ENCODE measurements at places on chromosomes 16 and 17. TPM values are rescaled to one million over a fixed set of nuclear protein-coding genes. Genes with fewer than 3 reads are reported as not detected.

DNA sequence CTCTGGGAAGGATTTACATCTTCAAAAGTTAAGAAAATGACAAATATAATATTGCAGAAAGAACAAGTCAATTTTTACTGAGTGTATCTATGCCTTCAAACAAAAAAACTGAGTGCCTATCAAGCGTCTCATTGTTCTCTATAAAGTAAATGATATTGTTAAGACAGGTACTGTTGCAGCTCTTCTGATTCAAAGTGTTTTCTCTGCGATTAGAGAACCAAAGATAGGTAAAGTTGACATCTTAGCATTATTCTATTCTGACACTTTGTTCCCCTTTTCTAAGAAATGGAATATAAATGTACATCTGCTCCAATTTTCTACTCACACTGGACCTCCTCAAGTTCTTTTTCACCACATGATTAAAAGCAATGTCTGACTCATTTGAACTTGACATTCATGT lies 1317.7 kb downstream of the CDH11 start:
- no peak for DNase-seq

GRCh38 chr17:58110012-58110411 lies 26.8 kb downstream of the DYNLL2 start:
- no peak for DNase-seq

DNA sequence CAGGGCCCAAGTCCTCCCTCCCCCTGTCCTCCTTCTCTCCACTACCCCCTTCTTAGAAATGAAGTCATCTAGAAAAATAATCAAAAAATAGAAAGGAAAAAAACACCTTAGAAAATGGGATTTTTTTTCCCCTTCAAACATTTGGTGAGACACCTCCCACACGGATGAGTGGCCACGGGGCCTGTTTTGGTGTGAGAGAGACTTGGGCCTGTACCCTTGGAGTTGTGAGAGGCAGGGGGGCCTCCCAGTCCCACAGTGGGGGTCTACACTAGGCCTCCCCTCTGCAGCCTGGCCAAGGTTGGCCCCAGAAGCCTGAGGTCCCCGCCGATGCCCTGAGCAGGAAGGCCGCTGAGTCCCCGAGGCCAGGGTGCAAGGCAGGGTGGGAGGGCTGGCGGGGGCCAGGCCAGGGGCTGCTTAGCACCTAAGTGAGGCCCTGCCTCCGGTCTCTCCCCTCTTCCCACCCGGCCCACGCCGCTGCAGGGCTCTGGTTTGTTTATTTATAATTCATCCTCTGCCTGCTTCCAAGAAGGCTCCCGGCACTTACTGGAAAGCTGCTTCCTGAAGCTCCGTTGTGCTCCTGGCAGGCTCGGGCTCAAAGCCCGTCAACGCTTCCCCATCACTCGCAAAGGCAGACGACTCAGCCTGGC lies 26.4 kb downstream of the NPTX1 start:
- DNase-seq: no peak

- no peak for DNase-seq
Observed at GRCh38 chr17:5553479-5553878, 30.8 kb downstream of the NLRP1 start.

Gene SBK1
- not detected for total RNA-seq

DNA sequence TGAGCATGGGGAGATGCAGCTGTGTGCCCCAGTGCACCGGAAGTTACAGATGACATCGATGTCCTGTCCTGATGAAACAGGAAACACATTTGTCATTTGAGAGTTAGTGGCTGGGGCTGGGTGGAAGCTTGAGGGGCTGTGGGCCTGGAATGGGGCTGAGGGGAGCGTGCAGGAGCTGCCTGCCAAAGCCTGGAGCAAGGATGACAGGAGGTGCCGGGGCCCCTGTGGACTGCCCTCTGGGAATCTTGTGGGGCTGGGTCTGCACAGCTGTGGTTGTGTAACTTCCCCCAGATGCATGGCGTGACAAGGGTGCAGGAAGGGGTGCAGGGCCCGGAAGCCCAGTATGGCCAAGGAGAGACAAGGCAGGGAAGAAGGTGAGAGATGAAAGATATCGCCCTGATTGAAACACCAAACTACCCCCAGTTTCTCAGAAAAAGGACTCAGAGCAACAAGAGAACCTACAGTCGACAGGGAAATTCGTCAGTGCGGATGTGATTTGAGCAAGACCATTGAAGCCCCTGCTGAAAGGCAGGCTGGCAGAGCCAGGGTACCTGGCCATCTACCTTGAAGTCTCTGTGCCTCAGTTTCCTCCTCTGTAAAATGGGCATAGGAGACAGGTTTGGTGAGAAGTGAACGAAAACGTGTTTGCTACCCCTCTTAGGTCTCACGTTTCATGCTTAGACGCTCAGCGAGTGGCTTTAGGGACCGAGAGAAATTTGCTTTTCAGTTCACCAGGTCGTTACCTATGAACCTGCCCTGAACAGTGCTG lies 8.8 kb downstream of the MMP25 start:
- DNase-seq: no peak

DNA sequence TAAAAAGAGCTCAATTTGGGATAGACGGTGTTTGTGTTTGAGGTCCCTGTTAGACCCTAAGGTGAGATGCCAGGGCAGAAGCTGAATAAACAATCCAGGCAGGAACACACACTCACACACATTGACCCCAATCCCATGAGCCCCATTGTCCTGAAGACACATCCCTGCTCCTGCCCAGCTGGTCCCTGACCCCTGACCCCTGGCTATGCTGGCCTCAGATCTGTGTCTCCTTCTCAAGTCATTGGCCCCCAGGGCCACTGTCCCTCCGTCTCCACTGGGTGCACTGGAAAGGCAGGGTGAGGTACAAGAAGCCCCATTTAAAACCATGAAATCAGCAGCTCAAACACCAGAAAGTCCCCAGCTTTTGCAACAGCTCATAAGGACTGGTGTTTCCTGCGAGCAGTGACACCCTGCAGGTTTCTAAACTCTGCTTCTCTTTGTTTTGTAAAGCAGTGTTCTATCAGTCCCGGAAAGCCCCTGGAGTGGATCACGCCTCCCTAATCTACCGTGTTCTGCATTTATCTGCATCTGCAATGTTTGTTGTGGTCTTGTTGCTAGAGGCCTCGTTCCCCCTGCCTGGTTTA lies 18.0 kb upstream of the ASGR2 start:
- no peak for DNase-seq

GRCh38 chr17:56679115-56679776 lies 85.7 kb downstream of the NOG start:
- peak; percentile 28 for DNase-seq

Gene SDR42E2
- not detected for total RNA-seq

DNA sequence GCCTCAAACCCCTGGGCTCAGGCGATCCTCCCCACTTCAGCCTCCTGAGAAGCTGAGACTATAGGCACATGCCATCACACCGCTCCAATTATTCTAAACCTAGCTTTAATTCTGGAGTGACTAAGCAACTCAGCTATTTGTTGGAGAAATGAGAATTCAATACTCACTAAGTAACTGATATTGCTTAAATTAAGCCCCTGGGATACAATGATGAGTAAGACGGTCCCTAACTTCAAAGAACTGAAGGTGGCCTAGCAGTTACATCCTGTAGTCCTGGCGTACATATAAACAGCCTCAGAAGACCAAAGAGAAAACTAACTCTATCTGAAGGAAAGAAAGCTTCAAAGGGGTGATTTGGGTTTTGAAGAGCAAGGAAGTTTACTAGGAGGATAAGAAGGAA lies 25.0 kb downstream of the XPO6 start:
- peak; percentile 55 for DNase-seq

- DNase-seq: no peak
Observed at GRCh38 chr16:60636117-60636516, 1400.1 kb downstream of the CDH8 start.

DNA sequence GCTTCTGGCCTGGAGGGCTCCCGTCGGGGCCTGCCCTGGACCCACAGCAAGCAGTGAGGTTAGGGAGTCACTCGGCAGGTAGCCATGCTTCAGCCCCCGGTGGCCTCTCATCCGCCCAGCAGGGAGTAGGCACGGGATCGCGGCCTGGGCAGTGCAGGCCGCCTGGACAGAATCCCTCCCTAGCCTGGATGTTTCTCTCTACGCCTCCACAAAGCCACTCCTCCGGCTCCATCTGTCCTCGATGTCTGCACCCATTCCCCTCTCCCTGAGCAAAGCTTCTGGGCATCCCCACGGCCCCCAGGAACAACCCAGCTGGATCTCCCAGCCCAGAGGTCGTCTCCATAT lies 145.2 kb downstream of the RBFOX3 start:
- DNase-seq: no peak

Gene LGALS9B
- not detected for total RNA-seq

GRCh38 chr17:214881-215331 lies 33.5 kb upstream of the DOC2B start:
- DNase-seq: no peak

Gene TSNAXIP1
- 1.1 TPM for total RNA-seq

Gene HCRT
- total RNA-seq: not detected

Gene SEPTIN12
- total RNA-seq: not detected

- no peak for DNase-seq
Observed at GRCh38 chr17:32875923-32876416, 954 bp downstream of the MYO1D start.

Gene NOG
- total RNA-seq: 21.2 TPM

DNA sequence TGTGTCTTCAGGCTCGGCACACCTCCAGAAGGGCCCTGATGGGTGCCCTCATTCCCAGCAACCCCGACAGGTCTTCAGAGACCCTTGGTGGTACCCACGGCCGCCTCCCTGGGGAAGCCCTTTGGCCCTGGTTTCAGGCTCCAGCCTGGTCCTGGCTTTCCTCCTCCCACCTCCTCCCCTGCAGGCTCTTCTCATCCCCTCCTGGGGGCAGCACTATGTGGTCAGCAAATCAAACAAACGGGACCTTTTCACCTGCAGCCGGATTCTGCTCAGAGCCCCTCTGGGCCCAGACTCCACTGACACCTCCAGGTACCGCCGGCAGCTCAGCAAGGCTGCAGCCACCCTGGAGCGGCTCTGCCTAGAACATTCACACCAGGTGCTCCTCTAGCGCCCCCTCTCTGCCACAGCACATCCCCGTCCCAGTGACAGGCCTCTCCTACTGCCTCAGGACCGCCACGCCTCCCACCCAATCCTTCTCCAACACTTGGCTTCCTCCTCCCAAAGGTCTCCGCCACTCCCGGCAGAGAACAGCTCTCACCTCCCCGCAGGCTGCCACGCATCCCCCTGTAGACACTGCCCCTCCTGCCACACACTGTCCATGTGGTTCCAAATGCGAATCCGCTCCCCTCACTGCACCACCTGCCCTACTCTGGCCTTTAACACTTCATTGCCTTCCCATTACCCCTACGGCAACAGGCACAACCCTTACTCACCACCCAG lies 12.0 kb downstream of the CORO7 start:
- peak; percentile 26 for DNase-seq

GRCh38 chr16:30066761-30067583 lies 1.4 kb downstream of the ALDOA start:
- DNase-seq: no peak

Gene CA5A
- total RNA-seq: not detected

GRCh38 chr17:61259360-61259759 lies 140.3 kb upstream of the TBX2 start:
- no peak for DNase-seq

GRCh38 chr17:76532072-76532651 lies 5.3 kb downstream of the CYGB start:
- DNase-seq: no peak

- DNase-seq: no peak
Observed at GRCh38 chr17:81127526-81128177, 37.7 kb upstream of the PVALEF start.

GRCh38 chr16:23088018-23088417 lies 61.2 kb downstream of the USP31 start:
- DNase-seq: no peak

Gene ADCY7
- 46.5 TPM for total RNA-seq

Gene MPDU1
- 60.6 TPM for total RNA-seq

Gene CTF1
- total RNA-seq: 15.1 TPM

Gene MARCHF10
- 0.46 TPM for total RNA-seq

DNA sequence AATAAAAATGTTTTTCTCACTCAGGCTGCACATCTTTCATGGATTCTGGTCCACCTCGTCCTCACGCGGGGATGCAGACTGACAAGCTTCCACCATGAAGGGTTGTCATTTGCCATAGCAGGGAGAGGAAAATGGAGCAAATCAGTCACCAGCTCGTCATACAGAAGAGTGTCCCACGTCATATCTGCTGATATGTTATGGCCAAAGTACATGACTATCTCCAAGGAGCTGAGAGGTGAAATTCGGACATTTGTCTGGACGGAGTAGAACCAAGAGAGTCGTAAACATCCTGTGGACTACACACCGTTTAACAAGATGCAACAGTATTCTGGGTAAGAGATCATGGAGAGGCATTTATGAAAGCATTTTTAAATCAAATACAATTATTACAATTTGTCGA lies 75.3 kb upstream of the MYOCD start:
- DNase-seq: no peak

Gene TMEM100
- not detected for total RNA-seq

- no peak for DNase-seq
Observed at GRCh38 chr16:78489072-78489471, 389.6 kb downstream of the WWOX start.

GRCh38 chr16:58421529-58421928 lies 29.3 kb downstream of the GINS3 start:
- DNase-seq: peak; percentile 19

GRCh38 chr17:32445497-32445896 lies 1.2 kb downstream of the PSMD11 start:
- DNase-seq: no peak
